CD4-positive, alpha-beta T cell (primary cell): ENCODE measurements at places on chromosomes 7 and 10.

DNA sequence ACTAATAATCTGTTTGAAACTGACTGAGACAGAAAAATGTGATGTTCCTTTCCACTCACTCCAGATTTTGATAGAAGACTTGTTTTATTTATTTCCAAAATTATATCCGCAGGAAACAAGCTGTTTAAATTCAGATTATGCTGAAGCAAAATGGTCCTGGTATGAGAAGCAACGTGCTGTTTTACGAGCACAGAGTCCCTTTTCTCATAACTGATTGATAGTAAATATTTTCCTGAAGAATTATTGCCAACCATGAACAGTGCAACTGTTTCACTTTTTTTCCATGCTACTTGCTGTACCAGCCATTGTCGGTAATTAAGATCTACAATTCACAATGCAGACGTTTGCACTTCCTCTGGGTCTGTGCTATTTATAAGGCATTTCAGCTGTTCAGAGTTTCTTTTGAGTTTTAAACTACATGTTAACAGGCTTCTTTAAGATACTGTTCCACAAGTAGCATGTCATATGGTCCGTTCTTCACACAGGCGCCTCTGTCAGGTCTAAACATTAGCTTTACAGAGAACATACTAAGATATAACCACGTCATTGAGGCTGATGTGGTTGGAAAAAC is 103.8 kb downstream of the POLL start:
- no peak for DNase-seq

DNA sequence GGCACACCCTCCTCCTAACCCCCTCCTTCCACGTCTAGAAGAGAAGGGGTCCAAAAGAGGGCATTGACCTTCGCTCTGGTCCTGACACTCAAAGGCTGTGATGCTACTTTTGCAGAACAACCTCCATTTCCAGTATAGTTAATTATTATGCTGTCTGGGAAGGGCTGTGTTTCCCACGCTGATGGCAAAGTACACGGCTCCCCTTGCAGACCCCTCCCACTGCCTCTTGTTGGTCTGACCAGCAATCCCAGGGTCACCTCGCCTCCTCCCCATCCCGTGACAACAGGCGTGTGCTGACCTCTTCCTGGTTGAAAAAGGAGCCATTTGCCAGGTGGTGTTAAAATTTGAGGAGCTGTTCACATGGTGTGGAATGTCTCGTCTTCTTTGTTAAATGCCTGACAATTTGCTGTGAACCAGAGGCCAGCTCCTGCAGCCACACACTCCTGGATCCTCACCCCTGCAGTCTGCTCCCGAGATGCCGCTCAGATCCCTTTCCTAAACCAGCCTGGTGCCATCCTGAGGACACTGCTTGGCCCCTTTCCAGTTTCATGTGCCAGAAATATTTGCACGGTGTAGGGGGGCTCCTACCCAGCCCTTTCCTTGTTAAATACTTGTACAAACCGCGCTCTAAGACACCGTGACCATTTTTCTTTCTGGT is 321.7 kb downstream of the WDR37 start:
- no peak for DNase-seq

- no peak for DNase-seq
Measured at GRCh38 chr10:129772468-129773358, 191.4 kb downstream of the EBF3 start.

DNA sequence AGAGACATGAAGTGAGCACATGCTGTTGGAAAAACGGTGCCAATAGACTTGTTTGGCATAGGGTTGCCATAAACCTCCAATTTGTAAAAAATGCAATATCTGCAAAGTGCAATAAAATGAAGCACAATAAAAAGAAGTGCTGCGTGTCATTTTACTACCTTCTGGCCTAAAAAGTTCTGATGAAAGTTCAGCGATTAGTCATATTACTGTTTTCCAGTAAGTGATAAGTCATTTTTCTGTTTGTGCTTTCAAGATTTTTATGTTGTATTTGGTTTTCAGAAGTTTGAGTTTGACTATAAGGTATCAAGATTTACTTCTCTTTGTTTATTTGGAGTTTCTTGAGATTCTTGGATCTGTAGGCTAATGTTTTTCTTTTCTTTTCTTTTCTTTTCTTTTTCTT is 16.8 kb downstream of the AOAH start:
- no peak for DNase-seq

GRCh38 chr7:87774690-87775089 is 101.5 kb downstream of the SLC25A40 start:
- no peak for DNase-seq

- no peak for DNase-seq
Measured at GRCh38 chr10:78398382-78398781, 364.7 kb downstream of the RPS24 start.

DNA sequence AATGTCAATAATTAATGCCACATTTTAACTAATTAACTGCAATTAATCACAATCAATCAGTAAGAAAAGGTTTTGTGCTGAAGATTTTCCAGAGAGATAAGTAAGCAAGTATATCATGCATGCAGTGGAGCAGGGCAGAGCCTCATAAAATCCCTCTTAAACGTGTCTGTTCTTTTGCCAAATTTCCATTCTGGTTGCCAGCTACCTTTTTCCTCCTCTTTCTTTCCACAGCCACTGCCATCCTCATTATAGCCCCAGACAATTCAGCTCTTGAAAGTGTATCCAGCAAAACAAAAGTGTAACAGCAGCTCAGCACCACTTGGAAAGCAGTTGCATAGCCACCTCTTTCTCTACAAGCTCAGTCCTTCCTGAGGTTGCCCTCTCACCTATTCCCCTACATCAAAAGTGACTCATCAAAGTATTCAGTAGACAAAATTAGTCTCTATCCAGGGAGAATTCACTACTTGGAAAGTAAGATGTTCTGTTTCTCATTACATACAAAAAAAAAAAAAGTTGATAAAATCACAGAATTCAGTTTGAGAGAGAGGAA is 26.9 kb upstream of the EPHB6 start:
- no peak for DNase-seq

DNA sequence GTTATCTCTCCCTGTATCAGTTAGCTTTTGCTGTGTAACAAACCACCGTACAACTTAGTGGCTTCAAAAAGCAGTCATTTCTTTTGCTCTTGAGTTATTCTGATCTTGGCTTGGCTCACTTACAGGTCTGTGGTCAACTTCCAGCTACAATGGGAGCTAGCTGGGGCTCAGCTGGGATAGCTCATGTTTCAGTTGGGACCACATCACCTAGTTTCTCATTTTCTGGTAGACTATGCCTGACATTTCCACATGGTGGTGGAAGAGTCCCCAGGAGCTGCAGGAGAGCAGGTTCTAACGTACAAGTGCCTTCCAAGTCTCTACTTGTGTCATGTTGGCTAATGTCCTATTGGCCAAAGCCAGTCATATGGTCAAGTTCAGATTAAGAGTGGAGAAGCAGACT is 25.8 kb upstream of the PIP4K2A start:
- no peak for DNase-seq

GRCh38 chr10:5045095-5045494 is 41.4 kb upstream of the AKR1C2 start:
- no peak for DNase-seq

DNA sequence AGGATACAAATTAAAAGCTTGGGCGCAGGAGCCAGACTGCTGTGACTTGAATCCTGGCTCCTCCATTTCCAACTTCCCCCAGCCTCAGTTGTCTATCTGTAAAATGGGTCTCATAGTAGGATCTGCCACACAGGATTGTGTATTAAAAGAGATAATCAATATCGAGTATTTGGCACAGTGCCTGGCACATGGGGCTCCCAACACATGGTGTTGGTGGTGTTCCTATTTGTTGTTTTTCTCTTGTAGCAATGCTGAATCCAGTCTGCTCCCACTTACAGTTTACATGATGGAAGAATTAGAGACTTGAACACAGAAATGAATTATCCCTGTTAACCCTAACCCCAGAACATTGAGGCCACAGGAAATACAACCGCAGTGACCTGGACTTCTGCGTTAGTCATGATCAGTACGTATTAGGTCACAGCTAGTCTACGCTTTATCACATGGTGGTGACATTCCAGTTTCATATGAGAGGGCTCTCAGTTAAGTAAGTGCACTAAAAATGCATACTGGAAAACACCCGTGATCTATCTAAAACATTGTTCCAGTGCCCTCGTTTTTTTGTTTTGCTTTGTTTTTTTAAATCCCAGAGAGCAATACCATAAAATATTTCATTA is 169.5 kb upstream of the KLF14 start:
- DNase-seq = no peak

DNA sequence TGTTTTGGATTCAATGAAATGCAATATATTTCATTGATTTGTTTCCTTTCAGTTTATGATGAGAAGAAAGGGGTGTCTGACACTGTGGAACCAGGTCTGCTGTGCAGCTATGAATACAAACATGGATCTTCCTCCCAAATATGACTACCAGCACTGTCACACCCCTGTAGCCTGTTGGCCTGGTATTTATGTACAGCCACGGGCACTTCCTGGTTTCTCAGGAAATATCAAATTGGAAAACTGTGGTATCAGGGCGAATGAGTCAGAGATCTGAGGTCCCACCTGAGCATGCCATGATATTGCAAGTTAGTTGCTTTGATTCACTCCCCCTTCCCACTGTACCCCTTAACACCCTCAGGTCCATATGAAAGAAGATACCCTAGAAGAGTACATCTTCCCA is 87.8 kb downstream of the DNMBP start:
- no peak for DNase-seq

GRCh38 chr10:64430690-64431323 is 909.6 kb downstream of the REEP3 start:
- no peak for DNase-seq

DNA sequence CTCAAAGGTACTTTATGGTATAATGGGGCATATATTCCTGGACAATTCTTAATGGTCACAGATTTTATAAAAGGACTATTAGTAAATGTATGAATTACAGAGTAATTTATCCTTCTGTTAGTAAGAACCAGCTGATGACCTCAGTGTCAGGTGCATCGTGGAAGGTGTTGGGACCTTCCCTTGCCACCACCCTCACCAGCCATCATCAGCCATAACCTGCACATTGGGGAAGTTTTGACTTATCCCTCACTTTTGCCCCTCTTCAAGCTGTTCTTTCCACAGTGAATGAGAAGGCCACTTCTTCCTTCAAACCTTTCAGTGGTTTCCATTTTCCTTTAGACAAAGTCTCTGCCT is 52.2 kb downstream of the FIGNL1 start:
- DNase-seq = no peak

DNA sequence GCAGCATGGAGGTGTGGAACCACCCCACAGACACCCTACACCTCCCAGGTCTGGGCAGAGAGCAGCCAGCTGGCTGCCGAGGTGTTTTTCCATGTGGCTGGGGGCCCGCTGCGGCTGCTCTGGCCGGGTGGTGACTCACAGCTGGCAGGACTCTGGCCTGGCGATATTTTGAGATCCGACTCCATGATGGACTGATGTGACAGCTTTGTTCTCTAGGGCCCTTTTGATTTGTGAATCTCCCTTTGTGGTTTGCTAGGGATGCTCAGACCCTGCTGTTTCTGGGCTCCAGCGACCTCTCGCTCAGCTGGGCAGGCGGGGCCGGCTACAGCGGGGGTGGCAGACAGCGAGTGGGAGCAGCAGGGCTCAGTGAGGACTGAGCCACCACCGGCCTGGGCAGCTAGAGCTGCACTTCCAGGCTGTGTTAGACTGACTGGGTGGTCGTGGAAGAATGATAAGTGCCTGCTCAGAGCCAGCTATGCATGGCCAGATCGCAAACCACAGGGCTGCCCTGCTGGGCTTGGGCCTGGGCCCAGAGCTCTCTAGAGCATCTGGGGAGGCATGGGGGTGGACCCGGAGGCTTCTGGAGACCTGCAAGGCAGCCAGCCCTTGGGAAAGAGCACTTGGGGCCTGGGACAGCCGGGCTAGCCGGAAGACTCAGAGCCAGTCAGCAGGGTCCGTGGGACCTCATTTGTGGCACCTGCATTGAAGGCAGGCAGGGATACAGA is 46.2 kb upstream of the GDF10 start:
- DNase-seq = no peak

DNA sequence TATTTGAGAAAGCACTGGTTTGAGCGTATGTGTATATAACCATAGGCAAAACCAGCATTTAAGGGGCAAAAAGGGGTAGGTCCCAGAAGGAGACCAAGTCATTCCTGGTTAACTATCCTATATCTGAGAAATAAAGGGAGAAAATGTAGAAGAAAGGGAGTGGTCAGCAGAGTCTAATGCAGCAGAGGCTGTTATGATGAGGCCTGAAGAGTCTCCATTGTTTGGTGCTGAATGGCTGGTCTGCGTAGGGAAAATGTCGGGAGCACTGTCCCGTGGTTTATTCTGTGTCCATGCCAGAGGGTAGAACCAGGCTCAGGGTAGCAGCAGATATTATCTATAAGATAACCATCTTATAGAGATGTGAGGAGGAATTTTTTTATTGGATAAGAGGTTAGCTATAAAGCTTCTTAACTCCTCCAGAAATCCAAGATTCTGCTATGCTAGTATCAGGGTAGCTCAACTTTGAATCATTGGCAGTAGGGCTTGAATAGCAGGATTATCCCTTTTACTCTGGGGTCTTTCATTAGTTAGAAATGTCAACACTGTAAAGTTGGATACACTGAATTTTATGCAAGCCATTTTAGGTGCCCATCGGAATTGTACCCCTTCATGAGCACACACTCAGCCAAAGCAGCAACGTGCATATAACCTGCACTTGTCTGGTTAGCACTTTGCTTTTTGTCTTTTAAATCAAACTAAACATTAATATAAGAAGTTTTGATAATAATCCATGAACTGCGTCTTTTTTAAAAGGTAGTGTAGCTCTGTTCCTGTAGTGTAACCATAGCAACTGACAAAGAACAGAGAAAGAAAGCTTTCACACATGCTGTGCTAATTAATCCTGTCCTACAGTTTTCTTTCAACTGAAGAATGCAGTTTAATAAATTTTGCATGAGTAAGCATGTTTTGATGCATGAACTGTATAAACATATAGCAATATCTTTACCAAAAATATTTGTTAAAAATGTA is 312.0 kb upstream of the FZD1 start:
- no peak for DNase-seq

- peak; percentile 84 for DNase-seq
Measured at GRCh38 chr10:6401558-6402348, 178.3 kb downstream of the PRKCQ start.

GRCh38 chr10:52108236-52108635 is 205.8 kb upstream of the DKK1 start:
- DNase-seq = no peak

- DNase-seq = no peak
Measured at GRCh38 chr10:111275091-111275490, 198.3 kb downstream of the ADRA2A start.

- DNase-seq = no peak
Measured at GRCh38 chr10:31147210-31147608, 115.5 kb upstream of the ZNF438 start.
